NCI-H460 (cell line): ENCODE measurements at places on chromosomes 2 and 18.

- DNase-seq: peak; percentile 30
Observed at GRCh38 chr2:238895891-238896600, 48.2 kb downstream of the TWIST2 start.

GRCh38 chr2:153476491-153476815, 2.1 kb downstream of the RPRM start:
- no peak for DNase-seq

- no peak for DNase-seq
Observed at GRCh38 chr2:31247711-31248110, 13.8 kb downstream of the EHD3 start.

DNA sequence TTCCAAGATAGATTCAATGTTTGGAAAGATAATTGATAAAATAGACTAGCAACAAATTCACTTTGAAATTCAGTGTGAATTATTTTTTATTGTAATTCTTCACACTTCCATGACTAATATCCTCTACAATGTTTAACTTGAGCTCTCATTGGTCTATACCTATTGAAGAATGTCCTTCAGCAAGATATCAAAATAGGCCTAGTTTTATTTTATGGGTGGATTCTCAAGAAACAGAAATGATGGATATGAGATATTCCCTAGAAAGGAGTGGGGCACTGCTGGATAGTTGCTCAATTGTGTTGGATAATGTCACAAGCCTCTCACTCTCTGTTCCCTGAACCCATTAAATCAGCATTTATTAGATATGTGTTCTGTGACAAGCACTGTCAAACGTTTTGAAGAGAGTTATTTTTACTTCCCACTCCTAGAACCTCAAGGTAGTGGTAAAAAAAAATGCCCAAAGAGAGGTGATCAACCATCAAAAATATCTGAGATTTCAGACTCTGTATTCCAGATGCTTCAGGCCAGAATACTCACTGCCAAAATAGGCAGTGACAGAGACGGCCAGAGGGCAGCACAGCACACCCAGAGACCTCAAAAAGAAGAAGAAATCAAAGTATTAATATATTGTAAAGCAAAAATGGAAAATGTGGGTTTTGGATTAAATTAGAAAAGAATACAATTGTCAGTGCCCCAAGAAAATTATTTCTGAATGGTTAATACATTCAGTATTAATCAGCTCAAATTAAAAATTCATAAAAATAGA, 87.5 kb downstream of the TRIB2 start:
- no peak for DNase-seq

- no peak for DNase-seq
Observed at GRCh38 chr2:51013933-51014526, 17.9 kb downstream of the NRXN1 start.

DNA sequence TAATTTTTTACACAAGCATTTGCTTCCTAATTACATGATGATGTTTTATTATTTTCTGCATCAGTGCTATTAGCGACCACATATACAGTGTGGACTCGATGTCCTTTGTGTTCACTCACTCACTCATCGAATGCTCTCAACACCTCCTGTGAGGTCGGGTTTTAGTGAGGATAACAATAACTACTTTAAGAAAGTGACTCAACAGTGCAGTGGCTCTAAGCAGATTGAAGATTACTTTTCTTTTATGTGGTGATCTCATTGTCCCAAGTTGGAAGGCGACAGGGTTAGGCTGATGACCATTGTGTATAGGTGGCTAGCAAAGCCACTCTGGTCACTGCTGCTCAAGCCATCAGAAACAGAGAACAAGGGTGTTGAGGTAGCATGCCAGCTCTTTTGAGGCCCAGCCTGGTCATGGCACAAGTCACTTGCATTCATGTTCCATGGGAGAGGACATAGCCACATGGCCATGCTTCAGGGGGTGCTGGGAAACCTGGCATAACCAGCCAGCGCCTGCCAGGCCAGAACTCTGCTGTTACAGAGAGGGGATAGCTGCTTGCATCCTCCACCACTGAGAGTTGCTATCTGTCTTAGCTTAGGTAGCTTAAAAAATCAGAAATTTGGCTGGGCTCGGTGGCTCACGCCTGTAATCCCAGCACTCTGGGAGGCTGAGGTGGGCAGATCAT, 60.4 kb downstream of the PDCL3 start:
- no peak for DNase-seq

GRCh38 chr2:219417374-219417773, 803 bp upstream of the DES start:
- no peak for DNase-seq

DNA sequence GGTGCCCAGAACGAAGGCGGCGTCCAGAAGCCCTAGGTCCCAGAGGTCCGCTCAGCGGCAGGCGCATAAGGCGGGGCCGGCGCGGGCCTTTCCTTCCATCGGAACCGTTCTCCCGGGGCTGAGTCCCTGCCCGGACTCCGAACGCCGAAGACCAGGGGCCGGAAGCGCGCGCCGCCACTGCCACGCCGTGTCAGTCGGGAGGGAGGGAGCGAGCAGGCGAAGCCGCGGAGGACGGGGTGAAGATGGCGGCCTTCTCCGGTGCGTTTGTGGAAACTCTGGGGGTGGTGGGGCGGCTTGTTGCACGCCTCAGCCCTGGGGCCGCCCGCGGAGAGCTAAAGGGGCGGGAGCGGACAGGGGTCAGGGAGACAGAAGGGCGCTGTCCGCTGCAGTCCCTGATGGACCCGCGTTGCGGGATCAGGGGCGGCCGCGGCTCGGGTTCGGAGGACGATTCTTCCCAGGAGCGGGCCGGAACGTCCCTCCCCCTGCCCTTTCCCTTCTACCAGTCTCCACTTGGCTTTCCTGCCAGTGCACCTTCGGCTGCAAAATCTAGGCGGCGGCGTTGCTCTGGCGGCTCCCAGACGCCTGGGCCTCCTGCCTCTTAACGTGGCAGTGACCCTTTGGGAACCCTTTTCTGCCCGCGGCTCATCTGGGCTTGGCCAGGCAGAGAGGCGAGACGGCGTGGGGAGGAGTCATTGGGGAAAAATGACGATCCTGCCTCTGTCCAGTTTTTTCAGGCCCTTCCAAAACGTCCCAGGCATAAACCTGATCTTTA, at the start of gene DDX1:
Gene DDX1, plus strand, starts transcription at position 177 of the 772 bp plus-strand sequence. Its CDS starts 66 bp downstream, at position 243.
- peak; percentile 78 for DNase-seq

DNA sequence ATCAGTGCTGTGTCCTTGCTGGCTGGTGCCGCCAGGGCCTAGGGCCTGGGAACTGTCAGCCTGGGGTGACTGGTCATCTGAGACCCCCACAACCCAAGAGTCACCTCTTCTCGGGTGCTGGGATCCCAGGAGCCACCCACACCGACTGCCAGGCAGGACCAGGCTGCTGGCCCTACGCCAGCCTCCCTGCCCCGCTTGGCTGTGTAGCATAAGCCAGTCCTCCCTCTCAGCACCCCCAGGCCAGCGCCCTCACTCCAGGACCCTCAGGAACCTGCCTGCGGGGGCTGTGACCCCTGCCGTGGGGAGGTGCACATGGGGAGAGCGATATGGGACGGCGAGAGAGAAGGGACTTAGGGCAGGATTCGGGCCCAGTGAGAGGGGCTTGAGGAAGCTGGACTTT, 9.5 kb downstream of the ARHGEF4 start:
- no peak for DNase-seq

DNA sequence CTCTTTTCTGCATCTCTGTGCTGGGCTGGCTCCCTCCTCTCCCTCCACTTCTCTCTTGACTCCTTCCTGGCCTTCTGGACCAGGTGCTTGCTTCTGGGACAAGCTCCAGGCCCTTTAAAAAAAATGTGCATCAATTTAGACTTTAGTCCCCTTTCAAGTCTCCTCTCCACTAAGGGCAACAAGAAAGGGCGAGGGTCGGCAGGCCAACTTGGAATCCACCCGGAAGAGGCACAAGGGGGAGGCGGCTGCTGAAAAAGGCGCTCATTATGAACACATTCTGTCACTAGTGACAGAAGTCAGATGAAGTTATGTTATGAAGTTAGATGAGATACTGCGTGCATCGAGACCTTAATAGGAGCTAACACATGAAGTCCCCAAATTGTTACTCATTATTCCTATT, 13.6 kb upstream of the RHOB start:
- DNase-seq: no peak

- DNase-seq: no peak
Observed at GRCh38 chr2:32887125-32887524, 59.6 kb upstream of the LTBP1 start.

- no peak for DNase-seq
Observed at GRCh38 chr2:240197462-240198139, 57.1 kb upstream of the OTOS start.

- DNase-seq: no peak
Observed at GRCh38 chr2:26875065-26875634, 27.2 kb downstream of the DPYSL5 start.

DNA sequence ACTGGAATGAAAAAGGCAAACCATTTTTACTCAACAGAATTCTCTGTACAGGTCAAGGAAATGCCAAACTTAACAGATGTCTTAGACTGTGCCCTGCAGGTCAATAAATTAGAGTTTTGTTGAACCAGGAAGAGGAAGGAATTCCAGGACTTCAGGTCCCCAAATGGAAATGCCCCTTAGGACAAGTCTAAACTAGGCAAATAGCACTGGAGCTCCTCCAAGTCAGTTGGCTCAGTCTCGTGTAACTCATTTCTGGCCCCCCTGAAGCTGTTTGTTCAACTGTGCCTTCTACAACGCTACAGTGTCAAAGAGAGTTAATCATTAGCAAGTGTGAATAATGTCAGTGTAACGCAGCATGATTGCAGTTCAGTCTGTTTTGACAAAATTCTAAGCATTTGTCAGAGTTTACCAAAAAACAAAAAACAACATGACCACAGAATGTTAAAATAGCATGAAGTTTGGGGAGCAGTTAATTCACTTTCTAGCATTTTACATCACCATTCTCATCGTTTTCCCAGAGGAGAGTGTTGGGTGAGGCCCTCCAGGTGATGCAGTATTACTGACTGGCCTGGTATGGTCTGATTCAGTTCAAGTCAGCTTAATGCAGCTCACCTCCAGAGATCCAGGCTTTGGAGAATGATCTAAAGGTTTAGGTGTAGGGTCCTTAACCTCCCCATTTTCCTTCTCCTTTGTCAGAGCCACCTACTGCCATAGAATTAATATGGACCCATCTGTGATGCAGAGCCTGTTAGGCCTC, 108.1 kb downstream of the AQP4 start:
- no peak for DNase-seq

DNA sequence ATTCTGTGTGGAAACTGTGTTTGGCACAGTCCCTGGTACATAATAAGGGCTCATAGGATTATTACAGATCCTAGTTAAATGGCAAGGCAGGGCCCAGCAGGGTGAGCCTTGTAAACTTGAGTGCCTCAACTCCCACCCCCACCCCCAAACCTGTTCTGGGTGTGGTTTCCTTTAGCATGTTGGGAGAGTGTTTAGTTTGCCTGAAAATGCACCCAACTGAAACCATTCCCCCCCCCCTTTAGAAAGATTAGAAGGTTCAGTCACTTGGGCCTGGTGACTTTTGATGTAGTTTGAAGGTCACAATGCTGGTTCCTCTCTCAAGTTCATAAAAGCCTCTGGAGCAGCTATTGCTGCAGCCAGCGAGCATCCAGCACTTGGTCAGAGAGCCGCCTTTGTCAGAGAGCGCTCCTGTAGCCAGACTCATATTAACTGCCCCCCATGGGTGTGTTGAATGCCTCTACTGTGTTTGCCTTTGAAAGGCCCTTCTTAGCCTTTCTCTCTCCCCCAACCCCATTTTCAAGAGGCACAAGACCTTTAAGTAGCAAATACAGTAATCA, 113.7 kb downstream of the SPTBN1 start:
- DNase-seq: no peak

DNA sequence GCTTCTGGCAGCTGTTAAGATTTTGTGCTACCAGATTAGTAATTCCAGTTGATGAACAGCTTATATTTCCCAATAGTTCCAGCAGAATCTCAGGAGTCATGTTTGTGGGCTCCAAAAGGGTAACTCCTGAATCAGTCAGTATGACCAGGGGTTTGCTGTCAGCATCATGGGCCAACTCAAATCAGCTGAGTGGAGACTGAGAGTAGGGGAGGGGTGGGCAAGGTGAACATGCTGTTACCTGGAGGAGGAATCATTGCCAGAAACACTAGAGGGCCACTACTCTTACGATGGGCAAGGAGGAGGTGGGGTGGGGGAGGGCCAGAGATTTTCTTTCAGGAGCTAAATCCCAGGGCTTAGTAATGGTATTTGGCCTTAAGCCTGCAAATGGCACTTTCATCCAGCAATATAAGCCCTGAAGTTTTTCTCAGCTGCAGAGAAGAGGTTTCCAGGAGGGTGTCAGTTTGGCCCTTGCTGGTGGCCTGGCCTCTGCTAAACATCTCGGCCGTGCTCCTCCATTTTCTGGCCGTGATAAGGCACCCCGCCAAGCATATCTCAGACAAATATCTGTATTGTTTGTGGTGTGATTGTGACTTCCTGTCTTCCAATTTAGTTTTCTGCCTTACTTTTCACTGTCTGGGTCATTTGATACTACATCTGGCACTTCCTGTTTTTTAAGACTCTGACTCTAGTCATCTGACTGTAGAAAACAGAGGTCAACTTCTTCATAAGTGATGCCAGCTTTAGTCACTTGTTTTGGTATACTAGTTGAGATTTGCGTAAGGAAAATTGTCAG, 120.5 kb upstream of the CXCR4 start:
- no peak for DNase-seq

DNA sequence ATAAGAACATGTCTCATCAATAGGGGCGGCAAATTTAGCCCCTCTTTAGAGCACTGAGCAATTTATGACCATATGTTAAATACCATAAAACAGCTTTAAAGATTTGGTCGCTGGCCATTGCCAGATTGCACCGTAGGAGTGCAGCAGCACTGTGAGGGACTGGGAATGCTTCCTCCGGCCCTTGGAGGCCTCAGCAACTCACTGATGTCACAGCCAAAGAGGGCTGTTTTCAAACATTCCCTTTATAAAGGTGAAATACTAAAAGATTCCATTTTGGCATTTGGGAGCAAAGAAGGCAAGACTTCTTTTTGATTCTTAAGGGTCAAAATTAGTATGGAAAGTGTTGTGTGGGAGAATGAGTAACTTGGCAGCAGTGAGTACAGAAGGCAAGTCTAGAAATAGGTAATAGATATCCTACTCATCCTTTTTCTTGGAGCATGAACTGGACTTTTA, 63.7 kb downstream of the BABAM2 start:
- DNase-seq: no peak
